Lung microvascular endothelial cell (primary cell): ENCODE measurements at places on chromosomes 6 and 20.
A peak's percentile ranks its signal among the peaks of the same experiment; 100 is the strongest.

DNA sequence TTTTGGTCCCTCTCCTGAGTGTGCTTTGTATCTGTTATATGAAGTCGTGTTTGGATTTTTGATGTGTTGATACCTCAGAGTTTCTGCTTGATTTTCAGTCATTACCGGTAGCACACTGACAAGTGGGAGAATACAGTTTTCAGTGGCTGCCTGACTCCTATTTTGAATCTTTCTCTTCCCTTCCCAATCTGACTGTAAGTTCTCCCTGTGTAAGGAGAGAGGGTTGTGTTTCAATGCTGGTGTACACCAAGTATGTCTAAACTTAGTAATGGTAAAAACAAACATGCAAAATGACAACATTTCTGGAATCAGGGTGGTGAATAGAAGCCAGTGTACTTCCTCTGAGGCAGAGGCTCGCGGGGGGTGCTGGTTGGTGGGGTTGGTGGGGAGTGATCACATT lies 103.4 kb downstream of the HIVEP1 start:
- DNase-seq: no peak

- DNase-seq: no peak
These were observed 5.3 kb downstream of the POPDC3 start for GRCh38 chr6:105174512-105174911.

DNA sequence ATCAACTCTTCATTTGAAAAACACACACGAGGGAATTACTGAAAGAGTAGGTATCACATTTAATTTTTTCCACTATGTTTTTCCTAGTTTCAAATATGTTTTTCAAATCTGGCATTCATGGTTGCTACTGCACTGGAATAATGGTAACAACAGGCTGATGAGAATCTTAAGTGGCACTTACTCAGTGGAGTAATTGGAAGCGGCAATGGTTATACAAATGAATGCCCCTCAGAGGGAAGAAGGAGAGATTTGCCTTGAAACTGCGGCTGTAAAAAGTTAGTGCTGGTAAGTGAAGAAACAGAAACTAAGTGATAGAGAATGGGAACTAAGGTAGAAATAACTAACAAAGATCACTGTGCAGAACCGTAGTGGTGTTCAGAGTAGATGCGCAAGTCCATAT lies 41.0 kb upstream of the PDE7B start:
- DNase-seq: no peak

DNA sequence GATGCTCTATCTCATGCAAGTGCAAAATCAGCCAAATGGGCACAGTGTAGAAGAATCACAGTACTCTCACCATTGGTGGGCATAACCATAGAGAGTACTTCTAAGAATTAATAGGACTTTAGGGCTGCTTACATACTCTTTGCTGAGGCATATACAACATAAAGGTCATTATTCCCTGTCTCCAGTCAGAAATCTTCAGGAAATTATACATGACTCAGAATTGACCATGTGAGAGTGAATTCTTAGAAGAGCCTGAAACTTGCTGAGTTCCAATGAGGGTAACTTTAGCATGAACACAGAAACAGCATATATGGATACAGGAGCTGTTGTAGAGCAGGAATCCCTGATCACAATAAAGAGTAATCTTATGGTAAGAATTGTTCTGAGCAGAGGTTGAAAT lies 498.7 kb downstream of the TENT5A start:
- no peak for DNase-seq

- no peak for DNase-seq
These were observed 428.5 kb downstream of the CD83 start for GRCh38 chr6:14546036-14546435.

GRCh38 chr20:12594410-12595088 lies 414.2 kb upstream of the SPTLC3 start:
- DNase-seq: no peak

DNA sequence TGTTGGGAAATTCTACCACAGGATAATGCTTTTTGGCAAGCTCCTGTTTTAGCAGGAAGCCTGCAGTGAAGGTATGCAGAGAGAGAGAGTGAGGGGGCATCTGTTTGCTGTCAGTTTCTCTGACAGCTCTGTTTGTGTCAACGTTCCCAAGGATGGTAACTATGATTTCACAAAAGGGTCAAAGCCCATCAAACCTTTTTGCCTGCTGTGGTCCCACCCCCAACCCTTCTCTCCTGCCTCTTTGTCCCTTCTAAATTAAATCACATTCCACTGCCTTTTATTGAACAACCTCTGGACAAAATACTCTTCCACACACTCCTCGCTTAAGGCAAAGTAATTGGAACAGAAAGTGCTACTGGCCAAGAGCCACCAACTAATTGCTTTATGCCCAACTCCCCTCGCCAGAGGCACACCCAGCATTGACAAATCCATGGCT lies 128.3 kb downstream of the TSHZ2 start:
- DNase-seq: no peak

DNA sequence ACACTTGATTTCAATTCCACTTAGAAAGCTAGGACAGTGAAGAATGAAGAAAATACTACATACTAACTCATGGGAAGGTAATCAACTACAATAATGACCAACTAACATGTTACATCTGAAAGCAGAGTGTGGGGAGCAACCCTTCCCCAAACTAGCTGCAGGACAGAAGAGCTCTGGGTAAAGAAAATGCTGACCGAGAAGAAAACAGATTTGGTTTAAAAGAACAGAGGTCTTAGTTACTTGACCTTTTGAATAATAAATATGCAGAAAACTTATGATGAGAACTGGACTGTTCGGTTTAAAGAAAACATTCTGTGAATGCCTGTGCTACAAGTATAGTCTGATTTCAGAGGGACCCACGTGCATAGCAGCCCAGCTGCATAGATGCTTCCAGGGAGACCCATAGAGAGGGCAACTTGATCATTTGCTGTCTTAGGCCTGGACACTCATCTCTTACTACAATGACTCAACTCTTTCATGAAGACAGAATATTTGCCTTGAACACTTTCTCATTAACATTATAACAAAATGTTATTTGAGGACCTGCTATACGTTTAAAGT lies 53.5 kb downstream of the RALGAPA2 start:
- DNase-seq: no peak

GRCh38 chr6:3801960-3802359 lies 47.2 kb upstream of the FAM50B start:
- no peak for DNase-seq

- DNase-seq: no peak
These were observed 647.3 kb upstream of the DEFB115 start for GRCh38 chr20:30610029-30610693.

DNA sequence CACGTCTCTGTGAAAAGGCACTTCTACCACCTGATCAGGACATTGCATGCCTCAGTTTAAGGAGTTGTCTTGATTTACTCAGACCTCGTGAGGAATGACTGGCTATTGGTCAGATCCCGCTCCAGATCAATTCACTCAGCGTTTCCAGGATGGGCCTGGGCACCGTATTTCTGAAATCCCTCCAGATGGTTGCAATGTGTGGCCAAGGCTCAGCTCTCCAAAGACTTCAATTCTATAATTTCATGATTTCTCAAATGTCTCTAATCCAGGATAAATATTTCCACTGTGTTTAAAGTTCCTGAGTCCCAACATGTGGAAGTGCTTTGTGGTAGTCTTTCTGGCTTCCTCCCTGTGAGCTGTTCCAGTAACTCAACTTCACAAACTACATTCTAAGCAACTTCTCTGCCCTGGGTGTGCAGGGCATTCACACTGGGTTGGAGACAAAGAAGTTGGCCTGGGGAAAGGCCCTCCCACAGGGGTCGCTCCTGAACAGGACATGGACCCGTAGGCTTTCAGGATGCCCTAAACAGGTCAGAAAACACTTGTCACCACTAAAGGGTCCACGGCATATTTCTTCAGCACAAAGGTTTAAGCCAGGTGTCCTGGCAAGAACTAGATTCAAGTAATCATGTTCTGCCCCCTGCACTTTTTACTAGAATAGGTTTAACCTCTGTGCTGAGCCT lies 212.1 kb downstream of the WDR27 start:
- DNase-seq: no peak

DNA sequence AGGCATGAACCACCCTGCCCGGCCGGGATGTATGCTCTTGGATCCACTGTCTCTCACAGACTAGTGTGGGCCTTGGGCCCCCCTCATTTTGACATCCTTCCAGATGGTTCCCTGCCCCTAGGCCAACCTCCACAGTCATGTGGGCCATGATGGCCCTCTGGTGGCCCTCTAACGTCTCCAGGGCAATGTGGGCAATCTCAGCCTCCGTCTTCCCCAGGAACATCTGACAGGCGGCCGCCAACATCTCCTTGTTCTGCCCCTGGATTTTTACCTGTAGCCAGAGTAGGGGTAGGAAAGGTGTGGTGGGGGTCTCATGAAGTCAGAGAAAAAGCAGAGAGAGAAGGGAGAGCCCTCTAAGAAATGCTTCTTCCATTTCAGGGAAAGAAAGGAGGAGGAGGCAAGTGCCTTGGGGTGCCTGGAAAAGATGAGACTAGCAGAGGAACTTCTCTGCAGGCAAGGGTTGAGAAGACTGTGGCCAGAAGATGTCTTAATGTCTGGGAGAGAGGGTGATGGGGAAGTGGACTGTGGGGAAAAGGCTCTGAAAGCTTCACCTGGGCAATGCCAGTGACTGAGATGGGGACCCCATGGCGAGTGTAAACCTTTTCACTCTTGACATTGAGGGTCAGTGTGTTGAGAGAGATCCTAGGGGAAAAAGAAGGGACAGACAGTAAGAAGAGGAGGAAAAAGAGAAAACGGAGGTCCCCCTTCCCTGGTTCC lies 1.3 kb downstream of the FLOT1 start:
- DNase-seq: no peak

- no peak for DNase-seq
These were observed 7.4 kb downstream of the FRMD1 start for GRCh38 chr6:168071620-168072019.

DNA sequence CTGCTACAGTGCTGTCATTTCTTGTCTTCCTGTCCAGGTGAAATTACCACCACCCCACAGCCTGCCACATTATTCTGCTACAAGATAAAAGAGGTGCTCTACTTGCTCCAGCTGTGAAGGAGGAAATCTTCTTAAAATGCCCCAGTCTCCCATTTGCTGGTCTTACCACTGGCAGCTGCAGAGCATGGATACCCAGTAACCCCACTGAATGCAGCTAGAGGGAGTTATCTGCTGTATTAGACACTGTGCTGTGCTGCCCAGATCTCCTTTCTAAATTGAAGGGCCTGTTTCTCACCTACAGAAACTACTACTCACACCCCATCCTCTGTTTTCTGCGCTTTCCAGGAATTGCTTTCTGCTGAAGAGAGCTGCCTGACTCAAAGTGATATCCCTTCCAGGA lies 517.8 kb downstream of the PKHD1 start:
- no peak for DNase-seq

DNA sequence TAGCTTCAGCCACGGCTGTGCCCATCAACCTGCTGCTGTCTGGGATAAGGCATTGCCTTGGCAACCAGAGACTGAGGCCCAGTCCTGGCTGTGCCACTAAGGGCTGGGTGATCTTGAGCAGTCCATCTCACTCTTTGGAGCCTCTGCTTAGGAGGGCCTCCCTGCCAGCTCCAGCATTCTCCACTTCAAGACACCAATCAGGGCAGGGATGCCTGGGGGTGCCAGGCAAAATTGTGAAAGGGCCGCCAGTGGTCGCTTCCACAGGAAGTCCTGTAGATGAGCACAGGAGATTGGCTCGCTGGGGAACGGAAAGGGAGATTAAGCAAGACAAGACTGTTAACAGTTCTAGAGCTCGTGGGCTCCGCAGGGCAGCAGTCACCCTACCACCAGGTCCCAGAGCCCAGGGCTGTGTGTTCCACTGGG lies at the start of gene RAB44:
RAB44 (plus strand) TSS at position 346 of the 423 bp plus-strand sequence. CDS start 6,410 bp downstream, outside the sequence.
- no peak for DNase-seq

- peak; percentile 51 for DNase-seq
These were observed 108.4 kb upstream of the PRSS16 start for GRCh38 chr6:27138837-27139755.

- DNase-seq: no peak
These were observed 13.5 kb upstream of the CCDC167 start for GRCh38 chr6:37513155-37513554.
